ENCODE measurements at places on chromosomes 5 and 9.

GRCh38 chr9:136678034-136678433 is 9.2 kb downstream of the AGPAT2 start:
- DNase-seq: no peak

DNA sequence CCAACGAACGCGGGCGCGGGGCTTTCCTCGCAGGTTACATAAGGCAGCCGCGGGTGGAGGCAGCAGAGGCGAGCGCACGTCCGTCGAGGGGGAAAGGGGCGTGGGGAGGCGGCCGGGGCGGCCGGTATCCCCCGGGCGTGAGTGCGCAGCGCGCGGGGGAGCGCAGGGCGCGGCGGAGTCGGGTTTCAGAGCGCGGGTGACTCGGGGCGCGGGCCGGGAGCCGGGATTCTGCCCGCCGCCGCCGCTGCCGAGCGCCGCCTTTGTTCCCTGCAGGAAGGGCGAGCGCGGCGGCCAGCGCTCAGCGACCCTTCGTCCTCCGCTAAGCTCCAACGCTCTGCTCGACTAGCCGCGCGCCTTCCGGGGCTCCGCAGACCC is at the start of gene COL15A1:
Gene COL15A1 (plus strand): TSS at position 226 of the 375 bp plus-strand sequence. CDS start 155 bp downstream, outside the sequence.
- DNase-seq: no peak

- no peak for DNase-seq
Observed at GRCh38 chr5:178227929-178228328, 4.7 kb downstream of the PHYKPL start.

DNA sequence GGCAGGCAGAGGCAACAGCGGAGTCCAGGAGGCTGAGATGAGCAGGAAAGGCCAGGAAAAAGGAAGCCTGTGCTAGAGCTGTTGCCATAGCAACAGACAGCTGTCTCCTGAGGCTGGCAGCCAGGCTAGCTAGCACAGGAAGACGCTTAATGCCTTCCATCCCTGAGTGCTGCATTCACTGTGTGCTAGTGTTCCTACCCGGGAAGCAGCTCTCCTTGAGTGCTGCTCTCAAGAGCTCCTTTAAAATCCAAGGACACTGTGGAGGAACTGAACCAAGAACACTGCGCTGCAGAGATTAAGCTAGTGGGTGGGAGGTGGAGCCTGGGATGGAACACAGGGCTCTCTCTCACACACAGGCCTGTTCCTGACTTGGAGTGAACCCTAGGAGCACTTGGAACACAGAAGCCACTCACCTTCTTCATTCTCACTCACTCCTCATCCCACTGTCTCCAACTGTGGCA is 53.5 kb upstream of the IL7R start:
- DNase-seq: no peak

DNA sequence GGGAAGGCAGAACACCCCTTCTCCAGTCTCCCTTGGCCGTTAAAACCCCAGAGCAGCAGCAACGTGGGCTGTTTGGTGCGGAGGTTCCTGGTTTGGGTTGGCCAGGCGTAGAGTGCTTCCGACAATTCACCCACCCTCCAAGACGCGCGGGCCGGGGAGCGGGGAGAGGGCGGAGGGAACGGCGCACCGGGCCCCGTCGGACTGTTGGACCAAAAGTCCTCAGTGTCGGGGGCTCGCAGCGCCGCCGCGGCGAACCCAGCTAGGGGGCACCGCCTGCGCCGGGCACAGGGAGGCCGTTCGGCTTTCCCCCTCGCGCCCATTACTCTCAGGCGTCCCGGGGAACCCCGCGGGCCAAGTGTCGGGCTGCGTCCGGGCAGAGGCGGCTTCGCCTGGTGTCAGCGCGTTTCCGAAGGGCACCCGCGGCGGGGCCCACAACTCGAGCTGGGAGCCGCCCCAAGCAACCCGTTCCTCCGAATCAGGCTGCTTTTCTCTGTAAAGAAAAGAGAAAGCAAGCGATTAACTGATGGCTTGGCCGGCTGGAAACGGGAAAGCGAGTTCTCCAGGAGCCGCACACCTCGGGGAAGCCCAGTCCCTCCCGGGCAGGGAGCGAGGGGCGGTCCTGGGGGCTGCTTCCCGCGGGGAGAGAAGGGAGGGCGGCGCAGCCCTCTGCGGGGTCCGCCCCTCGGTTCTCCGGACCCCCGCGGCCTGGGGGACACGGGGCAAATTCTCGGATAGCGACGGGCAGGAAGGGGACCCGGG is 145.5 kb downstream of the ERCC6L2 start:
- no peak for DNase-seq

GRCh38 chr5:87369431-87369830 is 43.3 kb downstream of the CCNH start:
- DNase-seq: no peak

Data from activated CD8-positive, alpha-beta memory T cell treated with anti-CD3 and anti-CD28 coated beads for 48 hours (primary cell).